ENCODE measurements at places on chromosomes 2 and 18.

- DNase-seq: no peak
Observed at GRCh38 chr2:229133155-229133772, 137.8 kb downstream of the PID1 start.

DNA sequence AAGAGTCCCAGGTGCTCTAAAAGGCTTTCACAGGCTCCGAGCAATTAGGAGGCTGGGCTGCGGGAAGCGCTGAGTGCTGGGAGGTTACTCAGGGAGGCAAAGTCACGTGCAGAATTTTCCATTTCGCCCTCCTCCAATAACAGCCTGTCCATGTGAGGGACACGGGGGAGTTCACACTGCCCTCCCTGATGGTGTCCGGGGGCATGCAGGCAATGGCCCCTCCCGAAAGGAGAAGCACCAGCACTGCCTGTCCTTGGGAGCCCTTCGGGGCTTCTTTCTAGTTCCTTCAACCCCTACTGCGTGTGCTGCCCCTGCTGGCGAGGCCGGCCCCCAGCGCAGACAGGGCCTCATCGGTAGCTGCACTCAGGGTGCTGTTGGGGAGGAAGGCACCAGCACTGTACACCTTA lies 63.1 kb upstream of the HPCAL1 start:
- no peak for DNase-seq

DNA sequence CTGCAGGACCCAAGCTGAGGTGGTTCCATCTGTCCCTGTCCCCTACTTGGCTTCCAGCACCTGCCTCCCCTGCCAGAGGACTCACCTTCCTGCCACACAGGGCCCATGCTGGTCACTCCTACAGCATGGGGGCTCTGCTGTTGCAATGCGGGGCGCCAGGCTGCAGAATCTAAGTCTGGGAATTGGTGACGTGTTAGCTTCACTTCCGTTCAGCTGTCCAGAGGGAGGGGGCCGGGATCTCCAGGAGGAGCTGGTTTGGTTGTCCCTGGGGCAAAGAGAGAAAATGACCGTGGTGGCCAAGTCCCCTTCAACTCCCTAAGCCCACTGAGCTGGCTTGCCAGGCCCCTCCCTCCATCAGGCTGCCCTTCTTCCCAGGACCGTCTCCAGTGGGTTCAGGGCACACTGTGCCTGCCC lies 69.5 kb downstream of the IL1R2 start:
- no peak for DNase-seq

DNA sequence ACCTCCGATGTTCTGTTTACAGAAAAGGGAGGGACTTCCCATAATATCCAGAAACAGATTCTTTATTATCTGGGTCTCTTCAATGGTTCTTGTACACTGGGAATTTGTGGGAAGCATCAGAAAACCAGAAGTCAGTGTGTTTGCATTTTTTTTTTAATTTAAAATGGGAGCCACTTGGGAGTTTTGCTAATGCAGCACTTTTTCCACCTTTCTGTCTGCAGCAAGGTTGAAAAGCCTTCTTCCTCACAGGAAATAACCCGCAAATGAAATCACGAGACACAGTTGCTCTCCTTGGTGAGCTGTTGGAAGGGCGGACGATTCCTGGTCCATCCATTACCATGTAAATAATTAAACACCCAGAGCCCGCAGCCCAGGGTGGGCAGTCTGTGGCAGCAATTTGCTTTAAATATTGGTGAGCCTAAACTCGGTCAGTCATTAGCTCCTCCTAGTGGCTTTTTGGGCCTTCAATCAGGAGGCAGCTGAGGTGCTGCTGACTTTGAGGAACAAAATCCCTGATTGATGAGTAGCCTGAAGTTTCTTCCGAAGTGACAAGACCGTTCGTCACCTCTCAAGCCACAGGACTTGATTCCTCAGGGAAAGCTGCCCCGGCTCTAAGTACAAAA lies 471.5 kb downstream of the EPHA4 start:
- DNase-seq: no peak

DNA sequence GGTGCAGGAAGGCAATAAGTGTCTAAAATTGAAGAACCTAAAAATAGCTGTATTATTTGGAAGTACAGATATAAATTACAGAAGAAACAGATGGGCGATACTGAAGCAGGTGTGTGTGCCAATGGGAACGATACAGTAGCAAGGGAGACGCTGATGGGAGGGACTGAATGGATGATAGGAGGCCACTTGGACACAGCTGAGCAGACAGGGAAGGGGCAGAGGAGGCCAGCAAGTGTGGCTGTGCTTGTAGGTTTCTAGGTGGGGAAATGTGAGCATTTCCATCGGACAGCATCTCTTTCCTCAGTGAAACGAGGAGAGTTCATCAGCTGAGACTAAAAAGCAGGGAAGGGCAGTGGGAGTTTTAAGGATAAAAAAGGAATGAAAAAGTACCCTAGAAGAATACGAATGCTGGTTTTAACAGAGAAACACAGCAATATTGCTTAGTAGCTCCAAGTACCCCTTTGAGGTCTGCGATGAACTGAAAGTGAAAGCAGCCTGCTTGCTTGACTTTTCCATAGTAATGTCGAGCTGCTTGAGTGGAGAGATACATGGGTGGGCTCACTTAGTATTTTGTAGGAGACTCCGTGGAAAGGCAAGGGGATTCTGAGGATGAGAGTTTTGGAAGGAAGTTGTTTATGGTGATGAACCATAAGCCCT lies 91.7 kb upstream of the EPC2 start:
- no peak for DNase-seq

DNA sequence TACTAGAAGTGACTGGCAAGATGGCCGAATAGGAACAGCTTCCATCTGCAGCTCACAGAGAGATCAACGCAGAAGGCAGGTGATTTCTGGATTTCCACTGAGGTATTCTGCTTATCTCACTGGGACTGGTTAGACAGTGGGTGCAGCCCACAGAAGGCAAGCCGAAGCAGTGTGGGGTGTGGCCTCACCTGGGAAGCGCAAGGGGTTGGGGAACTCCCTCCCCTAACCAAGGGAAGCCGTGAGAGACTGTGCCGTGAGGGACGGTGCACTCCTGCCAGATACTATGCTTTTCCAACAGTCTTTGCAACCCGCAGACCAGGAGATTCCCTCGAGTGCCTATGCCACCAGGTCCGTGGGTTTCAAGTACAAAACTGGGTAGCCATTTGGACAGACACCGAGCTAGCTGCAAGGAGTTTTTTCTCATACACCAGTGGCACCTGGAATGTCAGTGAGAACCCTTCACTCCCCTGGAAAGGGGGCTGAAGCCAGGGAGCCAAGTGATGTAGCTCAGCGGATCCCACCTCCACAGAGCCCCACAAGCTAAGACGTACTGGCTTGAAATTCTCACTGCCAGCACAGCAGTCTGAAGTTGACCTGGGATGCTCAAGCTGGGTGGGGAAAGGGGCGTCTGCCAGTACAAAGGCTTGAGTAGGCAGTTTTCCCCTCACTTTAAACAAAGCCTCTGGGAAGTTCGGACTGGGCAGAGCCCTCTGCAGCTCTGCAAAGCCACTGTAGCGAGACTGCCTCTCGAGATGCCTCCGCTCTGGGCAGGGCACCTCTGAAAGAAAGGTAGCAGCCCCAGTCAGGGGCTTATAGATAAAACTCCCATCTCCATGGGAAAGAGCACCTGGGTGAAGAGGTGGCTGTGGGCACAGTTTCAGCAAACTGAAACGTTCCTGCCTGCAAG lies 40.1 kb downstream of the PLEK start:
- DNase-seq: no peak

DNA sequence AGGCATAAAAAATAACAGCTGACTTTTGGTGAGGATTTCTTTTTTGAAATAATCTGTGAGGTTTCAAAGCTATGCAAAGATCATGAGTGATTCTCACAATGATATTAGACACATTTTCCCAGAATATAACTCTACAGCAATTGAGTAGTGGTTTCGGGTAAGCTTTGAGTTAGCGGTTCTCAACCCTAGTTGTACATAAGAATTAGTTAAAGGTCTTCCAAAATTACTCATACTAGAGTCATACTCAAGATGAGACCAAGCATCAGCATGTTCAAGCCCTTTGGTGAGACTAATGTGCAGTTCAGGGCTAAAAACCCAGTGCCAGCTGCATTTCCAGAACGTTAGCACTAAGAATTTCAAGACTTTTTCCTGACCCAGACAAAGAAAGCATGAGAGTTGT lies 31.1 kb downstream of the DSG4 start:
- DNase-seq: no peak

DNA sequence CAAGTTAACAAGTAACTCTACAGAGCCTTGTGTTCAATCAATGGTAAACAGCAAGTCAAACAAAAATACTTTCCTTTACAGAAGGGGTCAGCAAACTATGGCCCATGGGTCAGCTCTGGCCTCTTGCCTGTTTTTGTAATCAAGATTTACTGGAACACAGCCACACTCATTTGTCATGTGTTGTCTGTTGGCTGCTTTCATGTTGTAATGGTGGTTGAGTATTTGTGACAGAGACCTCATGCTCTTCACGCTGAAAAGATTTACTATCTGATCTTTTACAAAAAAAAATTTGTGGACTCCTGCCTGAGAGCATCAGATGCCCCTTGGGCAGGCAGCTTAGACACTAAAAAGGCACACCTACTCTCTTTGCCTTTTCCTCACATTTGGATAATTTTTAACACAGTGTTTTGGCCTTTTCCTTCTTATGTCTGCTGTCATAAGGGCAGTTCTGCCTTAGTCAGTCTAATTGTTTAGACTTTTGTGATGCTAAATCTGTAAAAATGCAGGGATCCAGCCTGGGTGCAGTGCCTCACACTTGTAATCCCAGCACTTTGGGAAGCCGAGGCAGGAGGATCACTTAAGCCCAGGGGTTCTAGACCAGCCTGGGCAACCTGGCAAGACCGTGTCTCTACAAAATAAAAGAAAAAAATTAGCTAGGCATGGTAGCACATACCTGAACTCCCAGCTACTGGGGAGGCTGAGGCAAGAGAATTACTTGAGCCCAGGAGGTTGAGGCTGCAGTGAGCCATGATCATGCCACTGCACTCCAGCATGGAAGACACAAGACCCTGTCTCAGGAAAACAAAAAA lies 18.3 kb downstream of the IL1B start:
- peak; percentile 84 for DNase-seq

Data from left lobe of liver (tissue), 2 donors.